ENCODE measurements at places on chromosomes 5 and 9. TPM values are rescaled to one million over a fixed set of nuclear protein-coding genes. Genes with fewer than 3 reads are reported as not detected.

DNA sequence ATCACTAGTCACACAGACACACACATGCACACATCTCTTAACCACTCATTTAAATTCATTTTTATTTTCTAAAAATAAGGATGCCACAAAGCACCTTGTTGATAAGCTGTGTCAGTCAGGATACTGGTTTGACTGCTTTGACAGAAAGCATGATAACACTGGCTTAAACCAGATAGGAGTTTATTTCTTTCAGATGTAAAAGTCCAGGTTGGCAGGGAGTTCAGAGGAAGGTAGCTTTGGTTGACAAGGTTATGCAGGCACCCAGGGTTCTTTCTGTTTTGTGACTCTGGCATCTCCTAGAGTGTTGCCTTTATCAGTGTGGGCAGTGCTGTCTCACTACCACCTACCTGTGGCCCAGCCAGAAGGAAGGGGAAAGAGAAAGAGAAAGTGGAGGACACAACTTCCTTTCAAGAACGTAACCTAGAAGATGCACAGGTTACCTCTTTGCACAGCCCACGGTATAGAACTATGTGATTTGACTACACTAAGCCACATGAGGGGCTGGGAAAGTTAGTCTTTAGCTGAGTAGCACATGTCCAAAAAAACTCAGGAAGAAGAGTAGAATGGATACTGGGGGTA, 334.7 kb downstream of the OSTF1 start:
- H3K27me3 ChIP-seq = no peaks in the 10 kb centered on the region
- no peak overlapping the region for H3K4me3 ChIP-seq
- no peaks in the 10 kb centered on the region for H3K36me3 ChIP-seq
- no peak overlapping the region for H3K27ac ChIP-seq
- no peak for DNase-seq

PALM2AKAP2 gene
- total RNA-seq = 41.8 TPM

GRCh38 chr5:117547192-117547591, 972.6 kb upstream of the SEMA6A start:
- no peak overlapping the region for H3K4me3 ChIP-seq
- H3K27ac ChIP-seq = no peak overlapping the region
- no peaks in the 10 kb centered on the region for H3K36me3 ChIP-seq
- no peaks in the 10 kb centered on the region for H3K27me3 ChIP-seq

- no peaks in the 10 kb centered on the region for H3K27me3 ChIP-seq
- no peaks in the 10 kb centered on the region for H3K4me1 ChIP-seq
- no peaks in the 10 kb centered on the region for H3K36me3 ChIP-seq
- no peak overlapping the region for H3K27ac ChIP-seq
- H3K4me3 ChIP-seq = no peak overlapping the region
These were observed 19.0 kb downstream of the DAB2IP start for GRCh38 chr9:121670431-121670830.

GRCh38 chr9:76490249-76490990, 31.4 kb downstream of the GCNT1 start:
- DNase-seq = no peak
- no peaks in the 10 kb centered on the region for H3K36me3 ChIP-seq
- no peak overlapping the region for H3K4me3 ChIP-seq

- H3K4me1 ChIP-seq = no peaks in the 10 kb centered on the region
- H3K4me3 ChIP-seq = no peak overlapping the region
- no peaks in the 10 kb centered on the region for H3K36me3 ChIP-seq
- DNase-seq = no peak
- no peak overlapping the region for H3K27ac ChIP-seq
These were observed 18.5 kb upstream of the PPP2R2B start for GRCh38 chr5:146897061-146897460.

NREP gene
- 21.4 TPM for total RNA-seq

GRCh38 chr5:131754363-131754762, 42.5 kb downstream of the FNIP1 start:
- H3K36me3 ChIP-seq = no peaks in the 10 kb centered on the region
- H3K27me3 ChIP-seq = no peaks in the 10 kb centered on the region
- peaks cover 3% of the 10 kb centered on the region for H3K4me1 ChIP-seq
- no peak for DNase-seq
- H3K27ac ChIP-seq = no peak overlapping the region

CCDC112 gene
- total RNA-seq = 10.4 TPM

DNA sequence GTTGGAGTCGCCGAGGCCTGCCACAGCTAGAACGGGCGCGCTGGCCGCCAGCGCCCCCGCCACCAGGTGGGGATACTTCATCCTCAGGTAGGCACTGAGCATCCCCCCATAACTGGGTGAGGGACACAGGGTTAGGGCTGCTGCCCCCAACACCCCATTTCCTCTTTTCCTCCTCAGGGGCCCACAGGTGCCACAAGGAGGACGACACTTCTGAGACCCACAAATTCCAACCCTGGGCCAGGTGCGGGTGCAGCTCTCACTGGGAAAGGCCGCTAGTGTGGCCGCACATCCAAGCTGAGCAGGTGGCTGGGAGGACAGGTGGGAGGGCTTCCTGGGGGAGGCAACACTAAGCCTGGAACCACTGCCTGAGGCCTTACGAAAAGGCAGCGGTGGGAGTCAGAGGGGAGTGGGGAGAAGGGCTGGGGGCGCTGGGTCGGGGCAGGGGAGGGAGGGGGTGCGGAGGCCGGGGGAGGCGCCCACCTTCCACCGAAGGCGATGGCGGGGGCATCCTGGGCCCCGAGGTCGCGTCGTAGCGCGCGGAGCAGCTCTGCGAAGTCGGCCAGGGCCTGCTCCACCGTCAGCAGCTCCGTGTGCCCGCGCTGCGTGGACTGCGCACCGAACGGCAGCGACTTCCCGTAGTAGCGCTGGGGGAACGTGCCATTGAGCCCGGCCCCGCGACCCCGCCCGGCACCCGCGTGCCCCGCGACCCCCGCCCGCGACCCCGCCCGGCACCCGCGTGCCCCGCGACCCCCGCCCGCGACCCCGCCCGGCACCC, 961 bp downstream of the DPP7 start:
- no peak for DNase-seq
- no peak overlapping the region for H3K4me3 ChIP-seq
- no peaks in the 10 kb centered on the region for H3K36me3 ChIP-seq

DNA sequence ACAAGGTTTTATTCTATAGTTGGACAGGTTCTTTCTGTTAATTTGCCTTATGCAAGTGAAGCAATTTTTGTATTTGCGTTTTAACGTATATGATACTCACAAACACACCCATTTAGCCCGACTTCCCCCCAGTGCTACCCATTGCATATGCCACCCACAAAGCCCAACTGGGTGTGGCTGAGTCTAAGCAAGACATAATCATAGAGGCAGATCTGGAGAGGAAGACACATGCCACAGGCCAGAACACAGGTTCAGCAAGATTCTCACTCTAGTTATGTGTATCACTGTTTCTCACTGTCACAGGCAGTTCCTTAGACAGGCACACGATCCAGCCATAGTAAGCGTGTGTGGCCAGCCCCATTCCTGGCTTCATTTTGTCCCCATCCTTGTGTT, 29.0 kb upstream of the PUM3 start:
- H3K4me1 ChIP-seq = no peaks in the 10 kb centered on the region
- H3K27ac ChIP-seq = no peak overlapping the region
- no peaks in the 10 kb centered on the region for H3K27me3 ChIP-seq
- no peaks in the 10 kb centered on the region for H3K36me3 ChIP-seq
- no peak for DNase-seq

DNA sequence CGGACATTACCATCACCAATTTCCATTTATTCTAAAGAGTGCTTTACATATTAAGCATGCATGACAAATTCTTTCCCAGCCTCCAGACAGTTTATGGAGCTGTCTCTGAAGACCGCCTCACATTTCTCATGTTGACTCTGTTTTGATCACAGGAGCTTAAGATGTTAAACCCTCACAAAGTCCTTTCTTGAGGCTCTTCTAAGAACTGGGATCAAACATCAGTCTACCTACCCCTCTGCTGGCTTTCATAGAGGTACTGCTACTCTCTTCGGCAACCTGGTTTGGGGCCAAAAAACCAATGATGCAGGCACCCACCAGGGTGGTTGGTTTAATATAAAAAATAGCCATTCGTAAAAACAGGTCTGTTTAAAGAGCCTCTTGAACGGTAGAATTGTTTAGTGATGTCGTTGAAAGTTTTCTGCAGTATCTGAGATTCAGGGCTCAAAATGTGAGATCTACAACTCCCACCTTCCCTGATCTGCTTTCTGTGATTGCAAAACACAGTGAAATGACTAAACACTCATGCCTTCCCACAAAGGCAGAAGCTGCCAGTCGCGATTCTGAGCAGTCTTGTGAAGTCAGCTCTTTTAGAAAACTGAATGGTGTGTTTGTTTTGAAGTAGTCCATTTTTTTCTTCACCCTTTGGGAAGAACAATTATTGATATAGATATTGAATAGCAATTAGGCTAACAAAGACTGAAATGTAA, 3.5 kb downstream of the RXFP3 start:
- peaks cover 8% of the 10 kb centered on the region for H3K27me3 ChIP-seq
- no peaks in the 10 kb centered on the region for H3K4me1 ChIP-seq
- no peaks in the 10 kb centered on the region for H3K36me3 ChIP-seq
- no peak overlapping the region for H3K4me3 ChIP-seq

DNA sequence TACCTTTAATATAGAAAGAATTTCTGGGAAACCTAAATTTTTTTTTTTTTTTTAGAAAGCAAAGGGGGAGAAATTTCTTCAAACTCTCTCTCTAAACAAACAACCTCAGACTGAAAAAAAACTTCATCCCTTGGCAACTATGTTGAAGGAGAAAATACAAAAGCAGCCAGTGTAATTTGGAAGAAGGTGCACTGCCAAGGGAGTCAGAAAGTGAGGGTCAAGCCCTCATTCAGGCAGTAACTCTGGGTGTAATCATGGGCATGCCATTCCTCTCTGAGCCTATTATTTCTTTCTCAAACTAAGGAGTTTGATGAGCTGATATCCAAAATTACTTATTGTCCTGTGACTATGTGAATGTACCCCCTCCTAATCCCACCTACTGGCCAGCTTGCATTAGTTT, 203.1 kb downstream of the BRINP1 start:
- no peaks in the 10 kb centered on the region for H3K27me3 ChIP-seq
- H3K4me3 ChIP-seq = no peak overlapping the region
- H3K27ac ChIP-seq = no peak overlapping the region
- H3K36me3 ChIP-seq = no peaks in the 10 kb centered on the region

SAXO1 gene
- not detected for total RNA-seq

DNA sequence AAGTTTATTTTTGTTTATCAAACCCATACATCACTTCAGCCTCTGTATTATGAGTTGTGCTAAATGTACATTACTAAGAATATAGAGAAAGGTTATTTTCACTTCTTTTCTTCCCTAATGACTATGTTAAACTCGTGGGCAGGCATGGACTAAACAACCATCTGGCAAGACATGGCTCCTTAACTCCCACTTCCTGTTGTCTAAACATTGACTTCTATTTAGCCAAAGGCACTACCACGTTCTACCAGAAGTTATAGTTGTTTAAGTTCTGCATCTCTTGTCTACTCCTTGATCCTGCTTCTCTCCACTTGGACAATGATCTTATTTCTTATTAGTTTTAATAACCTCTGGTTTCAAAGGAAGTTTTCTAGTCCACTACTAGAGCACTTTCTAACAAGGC, 136.1 kb downstream of the MACIR start:
- no peak for DNase-seq
- no peak overlapping the region for H3K4me3 ChIP-seq

- H3K27me3 ChIP-seq = no peaks in the 10 kb centered on the region
- H3K36me3 ChIP-seq = no peaks in the 10 kb centered on the region
- no peaks in the 10 kb centered on the region for H3K4me1 ChIP-seq
- H3K4me3 ChIP-seq = no peak overlapping the region
These were observed 73.9 kb downstream of the CSNK1G3 start for GRCh38 chr5:123585871-123586270.

GRCh38 chr9:90024409-90024808, 419.6 kb downstream of the GADD45G start:
- DNase-seq = no peak
- no peaks in the 10 kb centered on the region for H3K27me3 ChIP-seq
- no peak overlapping the region for H3K27ac ChIP-seq
- H3K4me3 ChIP-seq = no peak overlapping the region

DNA sequence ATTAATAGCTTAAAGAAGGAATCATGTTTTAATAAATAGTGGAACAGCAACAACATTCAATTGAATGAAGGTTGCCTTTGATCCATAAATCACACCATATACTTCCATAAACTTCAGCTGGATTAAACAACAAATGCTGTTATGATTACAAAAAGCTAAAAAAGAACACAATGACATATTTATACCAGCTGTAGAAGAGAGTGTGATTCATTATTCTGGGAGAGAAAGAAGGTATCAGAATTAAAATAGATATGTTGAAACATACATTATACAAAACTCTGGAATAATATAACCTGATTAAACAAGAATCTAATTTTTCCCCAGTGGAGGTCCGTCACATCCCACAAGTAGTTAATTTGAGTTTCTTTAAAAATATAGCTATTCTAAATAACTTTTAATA, 7.5 kb upstream of the RECK start:
- no peak overlapping the region for H3K4me3 ChIP-seq
- no peaks in the 10 kb centered on the region for H3K36me3 ChIP-seq
- H3K27ac ChIP-seq = peak overlapping the region; percentile 7
- no peaks in the 10 kb centered on the region for H3K27me3 ChIP-seq

DNA sequence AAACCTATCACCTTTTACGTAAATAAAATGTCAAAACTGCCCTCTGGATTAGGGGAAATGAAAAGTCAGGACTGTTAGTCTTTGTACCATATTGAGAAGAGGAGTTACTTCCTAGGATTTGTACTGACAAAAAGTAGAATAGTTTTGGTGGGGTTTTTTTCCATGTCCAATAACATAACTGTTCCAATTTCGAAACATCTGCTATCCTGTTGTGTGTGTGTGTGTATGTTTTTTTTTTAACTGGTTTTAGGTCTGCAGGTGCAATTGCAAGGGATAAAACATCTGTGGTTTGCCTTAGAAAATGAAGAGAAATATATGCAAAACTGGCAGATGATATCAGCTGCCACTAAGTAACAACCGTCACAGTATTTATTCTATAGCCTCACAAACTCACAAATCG, 506.8 kb downstream of the NFIB start:
- H3K27ac ChIP-seq = no peak overlapping the region
- H3K4me3 ChIP-seq = no peak overlapping the region
- H3K36me3 ChIP-seq = no peaks in the 10 kb centered on the region
- H3K4me1 ChIP-seq = no peaks in the 10 kb centered on the region

DNA sequence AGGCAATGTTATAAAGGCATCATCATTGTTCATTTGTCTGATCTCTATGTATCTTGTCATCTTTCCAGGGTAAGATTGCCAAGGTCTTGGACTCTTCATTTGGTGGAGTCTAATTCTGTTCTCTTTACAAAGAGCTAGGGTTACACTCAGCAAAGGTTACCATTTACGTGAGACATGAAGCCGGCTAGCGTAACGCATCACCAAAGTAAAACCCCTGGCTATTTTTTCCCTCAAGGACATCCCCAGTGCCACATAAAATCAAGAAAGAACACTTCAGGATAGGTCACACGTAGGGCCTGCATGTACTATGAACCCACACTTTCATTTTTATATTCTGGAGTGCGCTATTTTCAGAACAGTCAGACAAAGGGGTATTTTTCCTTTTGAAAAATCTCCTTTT, 20.0 kb upstream of the MYOT start:
- H3K27ac ChIP-seq = no peak overlapping the region
- H3K27me3 ChIP-seq = no peaks in the 10 kb centered on the region
- no peak for DNase-seq
- no peak overlapping the region for H3K4me3 ChIP-seq
- H3K36me3 ChIP-seq = no peaks in the 10 kb centered on the region

NPR3 gene
- total RNA-seq = 23.1 TPM

GRCh38 chr5:157362982-157363381, 97.0 kb upstream of the NIPAL4 start:
- no peaks in the 10 kb centered on the region for H3K4me1 ChIP-seq
- no peak overlapping the region for H3K27ac ChIP-seq
- H3K27me3 ChIP-seq = no peaks in the 10 kb centered on the region
- H3K4me3 ChIP-seq = no peak overlapping the region
